ENCODE measurements at places on chromosomes 16 and 17. TPM values are rescaled to one million over a fixed set of nuclear protein-coding genes. Genes with fewer than 3 reads are reported as not detected.

The ADAM11 gene
- total RNA-seq, result 1.5 TPM

DNA sequence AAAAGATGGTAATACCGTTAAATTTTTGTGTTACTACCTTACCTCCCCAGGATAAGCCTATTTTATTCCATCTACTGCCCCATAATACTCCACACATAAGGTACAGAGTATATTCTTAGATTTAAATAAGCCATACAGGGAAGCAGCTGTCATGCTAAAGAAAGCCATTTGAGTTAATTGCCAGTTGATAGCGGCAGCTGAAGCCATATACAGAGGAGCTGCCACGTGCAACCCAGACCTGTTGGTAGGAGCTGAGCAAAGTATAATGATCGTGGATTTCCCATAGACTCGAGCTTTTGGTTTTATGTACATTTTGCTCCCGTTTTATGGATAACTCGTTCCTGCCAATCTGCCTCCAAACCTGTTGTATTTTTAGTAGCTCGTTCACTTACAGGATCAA is 12.0 kb downstream of the CPSF4L start:
- H3K4me1 ChIP-seq, result no peaks in the 10 kb centered on the region
- H3K27me3 ChIP-seq, result no peaks in the 10 kb centered on the region
- H3K36me3 ChIP-seq, result no peaks in the 10 kb centered on the region

- no peak for DNase-seq
- no peaks in the 10 kb centered on the region for H3K27me3 ChIP-seq
- H3K4me1 ChIP-seq, result no peaks in the 10 kb centered on the region
- no peak overlapping the region for H3K4me3 ChIP-seq
- no peak overlapping the region for H3K27ac ChIP-seq
Observed at GRCh38 chr16:35102780-35103403, 1643.5 kb downstream of the TP53TG3F start.

DNA sequence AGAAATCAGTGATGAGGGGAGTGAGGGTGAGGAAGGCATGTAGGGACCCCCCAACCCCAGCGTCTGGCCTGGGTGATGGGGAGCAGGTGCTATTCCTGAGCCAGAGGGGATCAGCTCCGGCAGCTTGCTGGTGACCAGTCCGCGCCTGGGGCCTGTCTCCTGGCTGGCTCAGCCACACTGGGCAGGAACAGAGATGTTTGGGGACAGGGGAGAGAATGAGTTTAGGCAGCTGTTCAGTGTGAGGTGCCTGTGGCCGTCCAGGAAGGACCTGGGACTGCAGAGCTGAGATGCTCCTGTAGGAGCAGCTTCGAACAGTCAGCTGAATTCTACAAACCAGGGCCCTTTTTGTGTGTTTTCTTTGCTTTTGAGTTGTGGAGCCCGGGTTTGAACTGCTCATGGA is 23.2 kb upstream of the SPNS2 start:
- H3K27ac ChIP-seq, result no peak overlapping the region
- no peaks in the 10 kb centered on the region for H3K27me3 ChIP-seq
- no peak for DNase-seq
- H3K4me3 ChIP-seq, result no peak overlapping the region
- no peaks in the 10 kb centered on the region for H3K36me3 ChIP-seq
